IMR-90 (cell line): ENCODE measurements at places on chromosomes 6 and 20.

DNA sequence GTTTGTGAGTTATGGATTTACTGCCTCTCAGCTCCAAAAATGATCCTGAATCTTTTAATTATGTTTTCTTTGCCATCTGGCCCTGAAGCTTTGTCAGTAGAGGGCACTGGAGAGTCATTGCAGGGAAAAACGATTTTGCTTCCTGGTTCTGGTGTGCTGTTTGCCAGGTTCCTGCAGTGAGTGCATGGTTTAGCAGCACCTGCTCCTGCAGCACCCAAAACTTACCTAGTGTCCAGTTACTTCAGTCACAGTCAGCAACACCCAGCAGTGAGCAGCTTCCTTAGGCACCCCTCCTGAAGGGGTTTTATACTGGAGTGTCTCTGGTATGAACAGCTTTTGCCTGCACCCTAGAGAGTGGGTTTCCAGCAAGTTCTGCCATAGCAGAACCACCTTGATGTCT is 6.0 kb upstream of the TRIM26 start:
- DNase-seq = peak; percentile 44

DNA sequence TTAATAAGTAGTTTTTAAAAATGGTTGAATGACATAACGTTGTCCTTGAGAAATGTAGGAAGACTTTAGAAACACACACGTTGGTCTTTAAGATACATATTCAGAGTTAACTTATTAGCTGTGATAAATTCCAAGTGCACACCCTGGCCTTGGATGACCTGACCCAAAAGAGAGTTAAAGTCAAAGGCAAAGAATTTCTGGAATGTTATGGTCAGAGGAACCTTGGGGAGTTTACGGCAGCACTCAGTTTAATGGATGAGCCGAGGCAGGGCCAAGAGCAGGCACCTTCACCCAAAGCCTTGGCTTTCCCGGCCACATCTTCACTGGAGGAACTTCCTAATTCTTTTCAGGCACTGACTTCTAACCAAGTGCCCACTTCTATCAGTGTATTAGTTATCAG is 200.5 kb downstream of the SMOC2 start:
- no peak for DNase-seq

DNA sequence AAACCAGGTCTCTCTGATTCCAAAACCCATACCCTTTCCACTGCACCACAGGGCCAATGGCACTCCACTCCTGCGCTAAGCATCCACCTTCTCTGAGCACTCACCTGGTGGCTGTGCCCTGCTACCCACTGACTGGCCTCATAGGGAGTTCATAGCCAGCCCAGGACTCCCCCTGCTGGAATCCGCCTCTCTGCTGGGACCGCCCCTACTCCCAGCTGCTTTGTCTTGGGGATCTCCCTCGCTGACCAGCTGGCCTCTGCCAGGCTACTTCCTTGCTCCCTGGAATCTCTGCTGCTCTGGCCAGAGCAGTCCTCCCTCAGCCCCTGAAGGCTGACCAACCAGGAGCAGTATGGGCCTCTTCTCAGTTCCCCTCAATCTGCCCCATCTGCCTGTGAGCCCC is 129.7 kb downstream of the FAXC start:
- no peak for DNase-seq

GRCh38 chr20:14643556-14643955 is 306.1 kb upstream of the FLRT3 start:
- no peak for DNase-seq

DNA sequence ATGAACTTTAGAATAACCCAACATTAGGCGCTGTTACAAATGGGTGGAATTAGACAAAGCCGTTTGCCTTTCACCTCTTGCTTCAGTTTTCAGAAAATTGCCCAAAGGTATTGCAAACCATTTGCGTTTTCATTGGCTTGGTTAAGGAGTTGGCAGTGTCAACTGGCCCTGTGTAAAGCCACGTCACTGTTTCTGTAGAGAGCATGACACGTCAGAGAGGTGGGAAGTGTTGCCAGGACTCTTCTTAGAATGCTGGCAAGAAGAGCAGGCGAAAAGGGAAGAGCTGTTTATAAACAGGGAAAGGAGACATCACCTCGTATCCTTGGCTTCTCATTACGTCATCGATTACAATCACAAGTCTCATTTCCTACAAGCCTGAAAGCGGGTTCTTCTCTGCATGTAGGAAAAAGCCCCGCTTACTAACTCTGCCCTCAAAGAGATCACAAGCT is 4.2 kb upstream of the IRF4 start:
- peak; percentile 54 for DNase-seq

DNA sequence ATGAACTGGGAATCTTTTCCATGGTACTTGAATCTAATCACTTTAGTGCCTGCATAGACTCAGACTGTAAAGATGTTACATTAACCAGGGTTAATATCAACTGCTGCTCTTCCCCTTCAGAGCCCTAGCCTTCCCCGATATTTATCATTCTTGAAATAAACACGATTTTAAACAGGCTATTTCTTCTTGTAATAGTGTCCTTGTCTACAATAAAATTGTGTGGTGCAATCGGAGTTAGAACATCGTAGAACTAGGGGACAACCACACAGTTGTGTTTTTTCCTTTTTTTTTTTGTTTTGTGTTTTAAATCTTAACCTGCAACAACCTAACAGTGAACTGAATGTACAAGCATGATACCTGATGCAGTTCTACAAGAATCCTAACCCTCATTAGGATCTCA is 4.5 kb downstream of the GJA1 start:
- no peak for DNase-seq

DNA sequence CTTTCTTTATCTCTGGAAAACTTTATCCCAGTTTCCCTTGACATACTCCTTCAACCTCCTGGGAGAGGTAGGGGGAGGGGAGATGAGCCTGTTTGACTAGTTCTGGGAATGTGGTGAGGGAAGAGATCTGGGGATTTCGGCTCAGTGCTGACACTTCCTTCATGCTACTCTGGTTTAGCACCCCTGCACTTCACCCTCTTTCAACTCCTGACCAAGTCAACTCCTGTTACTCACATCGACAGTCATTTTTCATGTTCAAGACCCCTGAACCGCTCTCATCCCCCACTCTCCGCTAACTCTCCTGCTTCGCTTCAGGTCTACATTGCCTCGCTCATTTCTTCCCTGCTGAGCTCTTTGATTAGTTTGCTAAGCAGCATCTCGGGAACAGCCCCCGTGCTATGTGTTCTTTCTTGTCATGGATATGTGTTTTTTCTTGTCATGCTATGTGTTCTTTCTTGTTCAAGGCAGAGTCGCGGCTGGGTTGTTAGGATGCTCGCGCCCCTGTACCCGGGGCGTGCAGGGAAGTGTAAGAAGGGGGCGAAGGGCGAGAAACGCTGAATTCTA is 16.6 kb upstream of the TRIM27 start:
- DNase-seq = no peak

DNA sequence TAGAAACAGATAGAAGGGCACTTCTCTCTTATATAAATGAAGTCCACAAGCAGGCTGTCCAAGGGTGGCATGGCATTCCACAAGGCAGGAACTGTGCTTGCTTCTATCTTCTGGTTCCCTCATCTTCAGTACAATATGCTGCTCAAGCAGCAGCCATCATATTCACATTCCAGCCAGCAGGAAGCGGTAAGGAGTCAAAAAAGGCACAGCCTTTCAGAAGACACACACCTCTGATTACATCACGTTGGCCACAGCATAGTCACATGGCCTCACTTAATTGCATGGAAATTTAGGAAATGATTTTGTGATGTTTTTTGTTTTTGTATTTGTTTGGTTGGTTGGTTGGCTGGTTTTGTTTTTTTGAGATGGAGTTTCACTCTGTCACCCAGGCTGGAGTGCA is 19.0 kb downstream of the REM1 start:
- DNase-seq = peak; percentile 41

GRCh38 chr6:142631517-142632385 is 313.2 kb downstream of the HIVEP2 start:
- DNase-seq = no peak

DNA sequence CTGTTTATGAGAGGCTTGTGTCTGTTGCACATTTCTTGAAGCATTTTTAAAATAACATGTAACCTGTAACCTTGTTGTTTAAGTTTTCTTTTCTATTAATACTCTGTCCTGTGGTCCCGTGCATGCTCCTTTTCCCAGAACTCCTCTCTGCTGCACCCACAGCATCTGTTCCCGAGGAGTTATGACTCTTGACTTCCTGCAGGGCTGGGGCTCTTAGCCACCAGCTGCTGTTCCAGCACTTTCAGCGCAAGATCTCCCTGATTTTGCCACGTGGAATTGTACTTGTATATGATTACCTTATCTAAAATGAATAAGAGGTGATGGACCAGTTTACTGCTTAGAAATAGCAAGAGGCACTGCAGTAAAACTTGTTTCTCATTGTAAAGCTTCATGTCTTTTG is 150.6 kb downstream of the QKI start:
- peak; percentile 56 for DNase-seq

DNA sequence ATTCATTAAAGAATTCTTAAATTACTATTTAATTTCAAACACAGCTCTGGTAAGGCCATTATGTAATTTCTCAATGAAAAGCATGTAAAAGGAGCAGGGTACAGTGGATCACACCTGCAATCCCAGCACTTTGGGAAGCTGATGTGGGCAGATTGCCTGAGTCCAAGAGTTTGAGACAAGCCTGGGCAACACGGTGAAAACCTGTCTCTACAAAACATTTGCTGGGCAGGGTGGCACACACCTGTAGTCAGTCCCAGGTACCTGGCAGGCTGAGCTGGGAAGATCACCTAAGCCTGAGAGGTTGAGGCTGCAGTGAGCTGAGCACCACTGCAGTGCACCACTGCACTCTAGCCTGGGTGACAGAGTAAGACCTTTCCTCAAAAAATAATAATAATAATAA is 37.4 kb downstream of the MDN1 start:
- no peak for DNase-seq

- DNase-seq = no peak
These were observed 515.7 kb upstream of the BTBD3 start for GRCh38 chr20:11401988-11402387.

- DNase-seq = no peak
These were observed 428.8 kb upstream of the ID4 start for GRCh38 chr6:19408331-19408730.

DNA sequence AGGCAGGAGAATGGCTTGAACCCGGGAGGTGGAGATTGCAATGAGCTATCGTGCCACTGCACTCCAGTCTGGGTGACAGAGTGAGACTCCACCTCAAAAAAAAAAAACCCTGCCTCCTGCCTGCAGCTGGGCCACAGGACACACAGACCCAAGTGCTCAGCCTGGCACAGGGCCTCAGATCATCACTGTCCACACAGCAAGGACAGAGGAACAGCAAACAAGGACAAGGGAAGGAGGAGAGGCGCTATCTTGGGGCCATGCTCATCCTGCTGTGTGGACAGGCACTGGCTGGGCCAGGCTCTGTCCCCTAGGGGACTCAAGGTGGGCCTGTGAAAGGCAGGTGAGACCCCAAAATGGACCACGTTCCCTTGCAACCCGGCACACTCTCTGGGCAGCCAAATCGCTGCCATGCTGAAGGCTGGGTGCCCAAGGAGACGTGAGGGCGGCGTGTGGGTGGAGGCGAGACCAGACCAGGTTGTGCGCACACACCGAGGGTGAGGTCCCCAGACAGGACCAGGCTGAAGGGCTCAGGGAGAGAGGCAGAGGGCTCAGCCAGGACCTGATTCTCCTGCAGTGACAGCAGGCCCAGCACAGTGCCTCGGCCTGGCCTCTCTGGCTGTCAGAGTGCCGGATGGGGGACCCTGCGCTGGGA is 9.1 kb downstream of the UCKL1 start:
- DNase-seq = no peak

DNA sequence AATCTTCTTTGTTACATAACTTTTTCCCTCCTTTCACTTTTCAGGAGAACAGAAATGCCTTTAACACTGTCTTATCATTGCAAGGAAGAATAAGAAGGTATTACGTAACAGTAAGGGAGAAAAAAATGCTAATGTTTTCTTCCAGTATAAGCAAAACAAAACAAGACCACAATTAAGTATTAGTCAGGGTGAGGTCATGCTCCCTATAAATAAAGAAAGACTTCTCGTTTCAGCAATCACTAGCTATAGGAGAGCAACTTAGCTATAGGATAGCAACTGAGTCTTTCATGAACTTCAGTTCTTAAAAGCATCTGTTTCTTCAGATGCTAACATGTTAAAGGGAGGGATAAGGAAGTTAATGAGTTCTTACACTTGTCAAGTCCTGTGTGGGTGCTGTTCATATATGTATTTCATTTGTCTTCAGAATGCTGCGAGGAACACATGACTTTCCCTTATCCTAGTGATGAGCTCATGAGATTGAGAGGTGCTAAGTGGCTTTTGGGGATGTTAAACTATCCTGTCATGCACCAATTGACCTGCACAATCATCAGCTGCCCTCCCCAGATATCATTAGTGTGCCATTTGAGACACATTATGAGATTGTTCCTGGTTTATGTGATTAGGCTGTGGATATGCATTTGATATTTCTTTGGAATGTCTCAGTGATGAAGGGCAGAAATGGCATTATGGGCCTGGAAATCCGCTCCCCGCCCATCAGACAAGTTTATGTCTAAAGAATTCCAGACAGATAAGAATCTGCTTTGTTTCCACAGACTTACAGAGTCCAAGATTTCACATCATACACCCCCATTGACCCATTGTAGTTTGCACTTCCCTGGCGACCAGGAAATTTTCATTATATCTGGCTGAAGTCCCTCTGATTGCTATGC is 37.5 kb downstream of the LAMA4 start:
- DNase-seq = peak; percentile 95

GRCh38 chr6:125584468-125584939 is 164.9 kb upstream of the HEY2 start:
- DNase-seq = peak; percentile 1

GRCh38 chr20:2761885-2762284 is 38.5 kb downstream of the CPXM1 start:
- DNase-seq = no peak

DNA sequence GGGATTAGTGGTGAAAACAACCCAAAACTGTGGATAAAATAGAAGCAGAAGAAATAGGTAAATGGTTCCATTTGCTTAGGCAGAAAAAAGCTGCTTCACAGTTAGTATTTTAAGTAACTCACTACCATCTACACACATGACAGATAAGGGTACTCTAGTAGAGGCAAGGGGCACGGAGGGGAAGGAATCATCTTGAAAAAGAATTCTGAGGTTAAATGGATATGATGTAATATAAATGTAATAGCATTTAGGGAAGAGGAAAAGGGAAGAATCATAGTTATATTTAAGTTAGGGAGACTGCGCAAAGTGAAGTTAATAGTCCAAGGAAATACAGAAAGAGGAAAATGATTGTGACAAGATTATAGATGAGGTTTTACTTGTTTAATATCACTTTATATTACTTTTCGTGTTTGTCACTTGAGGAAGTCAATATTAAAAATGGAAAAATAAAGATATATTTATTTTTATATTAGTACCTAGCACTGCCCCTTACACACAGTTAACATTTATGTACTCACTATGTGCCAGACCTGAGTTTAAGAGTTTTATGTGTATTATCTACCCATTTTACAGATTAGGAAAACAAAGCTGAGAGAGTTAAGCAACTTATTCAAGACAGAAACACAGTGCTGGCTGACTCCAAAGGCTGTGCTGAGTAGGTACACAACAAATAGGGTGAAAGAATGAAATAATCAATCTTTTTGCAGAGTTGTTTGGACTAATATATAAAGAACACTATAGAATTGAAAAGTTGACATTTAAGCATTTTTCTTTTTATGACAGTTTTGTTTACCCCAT is 128.1 kb downstream of the REV3L start:
- DNase-seq = no peak

GRCh38 chr6:169082093-169082492 is 171.6 kb downstream of the THBS2 start:
- peak; percentile 56 for DNase-seq

GRCh38 chr6:108243836-108244235 is 17.0 kb downstream of the SNX3 start:
- no peak for DNase-seq
